ENCODE measurements at places on chromosomes 7 and 10.
A peak's percentile ranks its signal among the peaks of the same experiment; 100 is the strongest.

GRCh38 chr7:76230214-76230613 lies 28.5 kb downstream of the SRRM3 start:
- DNase-seq, result no peak

DNA sequence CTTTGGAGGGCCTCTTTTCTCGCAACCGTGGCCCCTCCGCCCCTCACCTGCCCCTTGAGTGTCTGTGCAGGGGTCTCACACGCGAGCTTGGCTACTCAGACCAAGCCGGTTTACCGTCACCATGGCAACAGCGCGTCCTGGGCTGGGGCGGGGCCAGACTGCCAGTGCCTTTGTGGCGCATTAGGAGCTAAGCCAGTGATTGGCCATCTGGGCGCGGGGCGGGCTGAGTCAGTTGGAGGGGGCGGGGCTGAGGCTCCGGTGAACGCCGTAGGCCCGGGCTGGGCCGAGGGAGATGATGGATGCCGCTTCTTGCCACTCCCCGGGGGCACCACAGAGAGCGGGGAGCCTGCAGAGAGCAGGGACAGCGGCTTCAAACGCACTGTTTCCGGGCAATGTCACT lies 48.7 kb upstream of the FXYD4 start:
- peak; percentile 68 for DNase-seq

GRCh38 chr10:132579027-132579859 lies 41.7 kb downstream of the INPP5A start:
- DNase-seq, result no peak

DNA sequence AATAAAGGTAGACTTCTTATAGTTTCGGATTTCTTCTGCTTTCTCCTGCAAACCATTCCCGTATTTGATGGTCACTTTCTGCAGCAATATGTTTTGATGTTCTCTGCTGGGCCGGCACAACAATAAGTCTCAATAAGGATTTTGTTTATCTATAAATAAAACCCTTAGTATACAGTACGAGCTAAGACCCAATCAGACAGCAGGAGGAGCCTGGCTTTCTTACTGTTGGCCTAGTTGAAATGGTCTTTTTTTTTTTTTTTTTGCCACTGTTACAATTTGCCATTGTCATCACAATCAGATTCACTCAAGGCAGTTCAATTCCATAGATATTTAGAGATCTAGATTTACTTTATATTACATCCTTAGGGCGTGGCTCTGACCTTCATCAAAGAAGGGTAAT lies 76.4 kb downstream of the PLXDC2 start:
- DNase-seq, result no peak
